ENCODE measurements at places on chromosomes 11 and 22.
A peak's percentile ranks its signal among the peaks of the same experiment; 100 is the strongest.

- DNase-seq: no peak
Measured at GRCh38 chr22:35392357-35392756, 7.6 kb upstream of the MCM5 start.

DNA sequence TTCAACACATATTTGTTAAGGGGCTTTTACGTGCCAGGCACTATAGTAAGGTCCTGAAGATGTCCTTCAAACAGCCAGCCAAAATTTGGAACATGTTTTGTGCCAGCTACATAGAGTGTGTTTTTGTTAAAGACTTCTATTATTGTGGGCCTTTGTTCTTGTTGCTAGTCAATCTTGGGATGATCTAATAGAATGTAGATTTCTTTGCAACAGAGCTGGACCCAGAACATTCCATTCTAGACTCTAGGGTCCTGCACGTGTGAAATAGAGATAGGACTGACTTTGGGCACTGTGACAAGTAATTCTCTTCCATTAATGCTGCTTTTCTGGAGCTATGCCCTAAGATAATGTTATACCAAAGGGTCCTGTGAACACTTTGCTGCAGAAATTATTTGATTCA is 16.9 kb upstream of the IPO7 start:
- no peak for DNase-seq

DNA sequence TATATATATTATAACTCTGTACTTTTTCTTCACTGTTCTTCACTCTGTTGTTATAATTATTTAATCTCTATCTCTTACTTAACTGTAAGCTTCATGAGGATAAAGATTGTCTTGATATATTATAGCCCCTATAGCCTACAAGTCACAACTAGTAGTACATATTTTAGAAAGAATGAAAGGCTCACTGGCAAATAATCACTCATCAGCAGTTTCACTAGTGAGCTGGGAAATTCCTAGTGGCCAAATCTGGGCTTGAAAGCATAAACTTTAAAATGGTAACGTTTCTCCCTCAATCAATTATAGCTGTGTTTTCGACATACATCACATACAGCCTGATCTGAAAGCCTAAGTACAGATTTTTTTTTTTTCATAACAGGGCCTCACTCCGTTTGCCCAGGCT is 42.5 kb downstream of the CTSC start:
- no peak for DNase-seq

- no peak for DNase-seq
Measured at GRCh38 chr22:28620244-28620922, 59.3 kb downstream of the TTC28 start.

DNA sequence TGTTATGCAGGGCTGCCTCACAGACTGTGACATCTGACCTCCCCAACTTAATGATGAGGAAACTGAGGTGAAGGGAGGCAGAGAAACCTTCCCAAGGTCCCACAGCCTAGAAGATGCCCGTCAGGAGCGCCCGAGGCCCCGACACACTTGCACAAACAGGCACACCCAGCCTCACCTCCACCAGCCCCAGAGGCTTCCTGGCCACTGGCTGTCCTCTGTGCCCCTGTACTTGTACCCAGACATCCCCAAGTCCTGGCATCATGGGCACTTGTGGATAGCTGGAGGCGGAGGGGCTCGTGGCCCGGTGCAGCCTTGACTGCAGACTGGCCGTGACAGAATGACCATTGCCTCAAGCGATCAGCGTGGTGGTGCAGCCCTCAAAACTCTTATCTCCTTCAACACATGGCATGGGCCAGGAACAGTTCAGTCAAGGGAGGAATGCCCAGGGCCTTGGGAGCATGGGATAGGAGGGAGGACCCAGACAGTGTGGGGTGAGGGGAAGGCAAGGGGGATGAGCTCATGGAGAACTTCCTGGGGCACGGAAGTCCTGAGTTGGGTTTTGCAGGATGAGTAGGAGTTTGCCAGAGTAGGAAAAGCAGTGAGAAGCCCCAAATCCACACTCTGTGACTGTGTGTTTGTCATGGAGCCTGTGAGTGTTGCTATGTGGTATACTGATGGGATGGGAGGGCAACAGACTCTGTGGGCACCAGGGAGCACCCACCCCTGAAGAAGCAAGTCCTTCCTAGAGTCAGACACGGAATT is 25.8 kb upstream of the PPARA start:
- DNase-seq: no peak

DNA sequence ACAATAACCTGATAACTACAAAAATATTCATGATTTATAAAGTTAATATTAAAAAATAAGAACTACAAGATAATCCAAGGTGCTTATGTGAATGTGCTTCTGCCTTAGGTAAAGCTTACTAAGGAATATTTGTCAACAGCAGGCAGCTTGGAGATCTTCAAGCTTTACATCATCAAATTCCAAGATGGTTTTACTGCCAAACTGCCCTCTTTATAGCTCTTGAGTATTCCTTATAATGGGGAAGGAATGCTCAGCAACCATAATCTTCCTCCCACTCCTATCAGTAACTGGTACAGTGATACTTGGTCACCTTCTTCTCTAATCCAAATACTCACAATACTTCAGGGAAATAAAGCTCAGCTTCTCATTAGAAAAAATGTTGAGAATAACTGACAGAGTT is 30.1 kb downstream of the SBF2 start:
- DNase-seq: peak; percentile 51

GRCh38 chr11:47355283-47356128 is 3.0 kb upstream of the MYBPC3 start:
- peak; percentile 59 for DNase-seq

DNA sequence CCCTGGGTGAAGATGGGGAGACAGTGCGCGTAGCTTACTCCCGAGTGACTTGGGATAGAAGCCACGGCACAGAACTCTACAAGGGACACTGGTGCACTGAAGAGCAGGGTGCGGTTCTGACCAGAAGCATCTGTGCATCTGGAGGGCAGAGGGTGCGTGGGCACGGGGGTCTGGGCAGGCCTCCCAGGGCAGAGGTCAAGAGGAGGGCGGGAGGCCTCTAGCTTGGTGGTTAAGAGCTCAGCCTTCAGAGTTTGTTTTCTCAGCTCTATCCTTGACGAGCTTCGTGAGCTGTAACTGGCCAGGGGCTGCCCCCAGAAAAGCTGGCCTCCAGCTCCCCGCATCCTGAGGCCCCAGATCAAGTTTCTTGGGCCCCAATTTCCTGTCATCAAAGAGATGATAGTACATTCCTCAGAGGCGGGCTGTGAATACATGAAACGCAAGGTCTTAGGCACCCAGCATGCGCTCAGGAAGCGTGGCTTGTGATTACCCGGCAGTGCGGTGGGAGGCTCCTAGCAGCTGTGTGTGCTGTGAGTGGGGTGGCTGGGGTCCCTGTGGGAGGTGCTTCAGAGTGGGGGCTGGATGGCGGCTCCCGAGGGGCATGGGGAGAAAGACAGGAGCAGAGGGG is 6.0 kb upstream of the BID start:
- no peak for DNase-seq

- DNase-seq: no peak
Measured at GRCh38 chr11:130839981-130840666, 76.2 kb downstream of the SNX19 start.

GRCh38 chr11:102564110-102564509 is 33.6 kb upstream of the MMP7 start:
- peak; percentile 14 for DNase-seq

DNA sequence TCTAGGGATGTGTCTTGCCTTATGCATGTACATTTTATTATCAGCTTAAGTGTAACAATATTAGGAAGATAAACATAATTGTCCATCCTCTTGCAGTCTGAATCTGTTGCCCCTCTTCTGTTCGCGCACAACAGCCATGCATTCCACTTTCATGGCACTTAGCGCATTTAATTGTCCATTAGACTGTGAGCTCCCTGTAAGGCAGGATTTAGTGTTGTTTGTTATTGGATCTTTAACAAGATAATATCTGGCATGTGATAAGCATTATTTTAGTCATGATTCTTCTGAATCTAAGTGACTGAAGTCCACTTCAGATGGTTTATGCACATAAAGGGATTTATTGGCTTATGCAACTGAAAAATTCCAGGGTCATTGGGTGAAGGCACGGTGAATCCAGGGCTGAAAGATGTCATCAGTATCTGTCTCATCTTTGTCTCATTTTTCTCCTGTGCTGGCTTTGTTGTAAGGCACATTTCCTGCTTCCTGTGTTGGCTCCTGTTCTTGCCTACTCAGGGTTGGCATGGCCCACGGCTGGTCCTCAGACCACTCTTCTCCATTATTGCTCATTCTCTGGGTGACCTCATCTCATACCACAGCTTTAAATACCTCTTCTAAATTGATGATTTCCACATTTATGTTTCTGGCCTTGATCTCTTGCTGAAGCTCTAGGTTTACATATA is 37.6 kb downstream of the ATXN10 start:
- no peak for DNase-seq

DNA sequence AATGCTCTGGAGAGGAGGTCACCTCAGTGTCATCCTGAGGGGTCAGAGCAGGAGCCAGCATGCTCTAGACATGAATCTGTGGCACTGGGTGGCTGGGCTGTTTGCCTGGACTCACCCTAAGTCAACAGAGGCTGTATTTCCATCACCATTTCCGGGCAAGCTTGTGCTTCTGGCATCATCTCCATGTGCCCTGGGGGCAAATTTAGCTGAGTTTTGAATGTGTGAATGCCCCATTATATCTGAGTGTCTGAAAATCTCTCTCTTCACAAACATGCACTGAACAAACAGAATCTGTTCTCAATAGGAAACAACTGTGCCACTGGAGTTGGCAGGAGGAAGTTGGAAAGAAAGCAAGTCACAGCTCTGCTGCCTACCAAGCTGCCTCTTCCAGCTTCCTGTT is 356.2 kb downstream of the GRM5 start:
- no peak for DNase-seq

DNA sequence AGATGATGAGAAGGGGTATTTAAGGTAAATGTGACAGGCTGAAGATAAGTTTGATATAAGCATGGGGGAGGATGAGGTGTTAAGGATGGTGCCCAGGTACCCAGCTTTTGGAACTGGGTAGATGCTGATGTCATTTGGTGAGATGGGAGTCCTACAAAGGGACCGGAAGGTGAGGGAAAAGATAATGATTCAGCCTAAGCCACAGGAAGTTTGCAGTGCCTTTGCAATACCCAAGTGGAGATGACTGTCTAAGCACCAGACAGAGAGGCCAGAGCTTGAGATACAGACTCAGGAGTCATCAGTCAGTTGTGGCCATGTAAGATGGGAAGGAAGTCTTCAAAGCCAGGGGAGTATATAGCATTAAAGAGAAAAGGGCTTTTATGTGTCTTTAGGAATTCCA is 30.0 kb upstream of the SMCO4 start:
- no peak for DNase-seq

DNA sequence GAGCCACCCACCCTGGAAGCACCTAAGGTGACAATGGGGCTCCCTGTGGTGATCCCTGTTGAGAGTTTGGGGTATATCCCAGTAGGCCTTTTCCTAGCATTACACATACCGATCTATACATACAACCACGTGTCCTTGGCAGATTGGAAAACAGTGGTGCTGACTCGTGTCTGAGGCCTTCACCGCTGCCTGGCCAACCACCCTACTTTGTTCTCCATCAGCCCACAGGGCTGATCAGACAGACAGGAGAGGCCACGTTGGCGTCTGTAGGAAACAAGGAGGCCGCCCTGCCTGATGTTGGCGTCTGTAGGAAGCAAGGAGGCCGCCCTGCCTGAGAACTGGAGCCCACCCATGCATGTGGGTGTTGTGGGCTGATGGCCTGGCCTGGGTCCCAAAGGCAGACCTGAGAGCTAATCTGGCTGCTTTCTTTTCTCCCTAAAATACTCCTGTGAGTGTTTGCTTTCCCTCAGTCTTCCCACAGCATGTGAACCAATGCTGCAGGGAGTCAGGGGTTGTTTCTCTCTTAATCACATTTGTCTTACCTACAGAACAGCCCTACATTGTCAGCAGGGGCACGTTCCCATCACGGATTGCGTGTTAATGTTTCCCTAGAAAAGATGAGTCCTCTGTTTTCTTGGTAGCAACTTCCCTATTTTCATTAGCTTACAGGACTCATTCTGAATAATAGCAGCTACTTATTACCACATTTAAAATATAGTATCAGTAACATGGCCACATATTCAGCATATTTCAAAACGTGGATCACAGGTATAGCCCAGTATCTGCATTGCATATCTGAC is 57.2 kb downstream of the SBF1 start:
- DNase-seq: no peak

DNA sequence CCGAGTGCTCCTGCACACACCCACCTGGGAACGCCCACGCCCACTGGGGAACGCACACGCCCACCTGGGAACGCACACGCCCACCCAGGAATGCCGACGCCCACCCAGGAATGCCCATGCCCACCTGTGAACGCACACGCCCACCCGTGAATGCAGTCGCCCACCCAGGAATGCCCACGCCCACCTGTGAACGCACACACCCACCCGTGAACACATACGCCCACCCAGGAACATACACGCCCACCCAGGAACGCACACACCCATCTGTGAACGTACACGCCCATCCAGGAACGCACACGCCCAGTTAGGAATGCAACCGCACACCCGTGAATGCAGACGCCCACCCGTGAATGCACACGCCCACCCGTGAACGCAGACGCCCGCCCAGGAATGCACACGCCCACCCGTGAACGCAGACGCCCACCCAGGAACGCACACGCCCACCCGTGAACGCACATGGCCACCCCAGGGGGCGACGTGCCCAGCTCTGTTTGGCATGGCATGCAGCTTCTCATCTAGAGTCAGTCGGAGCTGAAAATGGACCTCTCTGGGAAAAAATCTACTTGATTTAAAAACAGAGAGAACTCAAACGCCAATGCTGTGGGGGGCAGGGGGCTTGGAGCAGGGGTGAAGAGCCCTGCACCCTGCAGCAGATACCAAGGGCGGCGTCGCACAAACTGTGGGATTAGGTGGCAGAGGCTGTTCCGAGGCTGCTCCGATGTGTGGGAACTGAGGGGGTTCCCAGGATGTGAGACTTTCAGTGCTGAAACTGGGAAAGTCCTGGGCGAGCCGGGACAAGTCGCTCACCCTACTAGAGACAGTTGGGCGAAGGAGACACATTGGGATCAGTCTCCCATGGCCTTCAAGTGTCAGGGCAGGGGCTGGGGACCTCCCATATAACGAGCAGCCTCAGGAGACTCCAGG is 83.3 kb downstream of the MYEOV start:
- no peak for DNase-seq

DNA sequence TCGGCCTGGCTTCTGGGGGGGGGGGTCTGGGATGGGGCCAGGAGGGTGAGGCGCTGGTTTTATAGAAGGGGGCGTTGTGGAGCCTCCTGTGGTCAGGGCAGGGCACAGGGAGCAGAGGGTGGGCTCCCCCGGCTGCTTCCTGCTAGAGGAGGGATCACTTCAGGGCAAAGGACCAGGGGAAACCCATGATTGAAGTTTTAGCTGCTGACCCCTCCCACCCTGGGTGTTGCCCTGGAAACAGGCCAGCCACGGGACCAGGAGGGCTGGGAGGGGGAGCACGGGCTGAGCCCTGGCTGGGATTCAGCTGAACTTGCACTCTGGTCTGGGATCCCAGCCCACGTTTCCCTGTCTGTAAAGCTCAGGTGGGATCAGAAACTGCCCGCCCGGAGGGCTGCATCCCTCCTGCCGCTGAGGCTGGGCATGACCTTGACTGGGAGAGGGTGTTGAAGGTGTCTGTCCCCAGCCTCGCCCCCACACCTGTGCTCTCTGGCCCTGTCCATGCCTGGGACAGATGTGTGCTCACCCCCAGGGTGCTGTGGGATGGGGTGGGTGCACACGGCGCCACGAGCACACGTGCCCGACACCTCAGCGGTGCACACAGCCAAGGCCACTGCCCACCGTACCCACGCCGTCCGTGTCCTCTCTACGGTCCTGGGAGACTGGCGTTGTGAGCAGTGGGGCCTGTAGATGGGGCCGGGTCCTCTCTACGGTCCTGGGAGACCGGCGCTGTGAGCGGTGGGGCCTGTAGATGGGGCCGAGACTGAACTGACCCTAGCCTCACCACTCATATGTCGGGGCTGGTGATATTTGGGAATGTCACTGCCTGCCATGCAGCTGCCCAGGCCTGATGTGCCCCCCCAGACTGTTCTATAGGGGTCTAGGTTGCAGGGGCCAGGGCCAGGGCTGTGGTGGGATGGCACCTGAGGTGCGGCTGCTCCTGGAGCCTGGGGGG is 2.3 kb downstream of the TSPAN4 start:
- peak; percentile 69 for DNase-seq

Data from AG04449 (cell line).